ENCODE measurements at places on chromosomes 11 and 22.

- no peak for DNase-seq
These were observed 3.2 kb upstream of the FJX1 start for GRCh38 chr11:35614939-35615569.

- no peak for DNase-seq
These were observed 1313.6 kb downstream of the TBC1D22A start for GRCh38 chr22:48076008-48076407.

DNA sequence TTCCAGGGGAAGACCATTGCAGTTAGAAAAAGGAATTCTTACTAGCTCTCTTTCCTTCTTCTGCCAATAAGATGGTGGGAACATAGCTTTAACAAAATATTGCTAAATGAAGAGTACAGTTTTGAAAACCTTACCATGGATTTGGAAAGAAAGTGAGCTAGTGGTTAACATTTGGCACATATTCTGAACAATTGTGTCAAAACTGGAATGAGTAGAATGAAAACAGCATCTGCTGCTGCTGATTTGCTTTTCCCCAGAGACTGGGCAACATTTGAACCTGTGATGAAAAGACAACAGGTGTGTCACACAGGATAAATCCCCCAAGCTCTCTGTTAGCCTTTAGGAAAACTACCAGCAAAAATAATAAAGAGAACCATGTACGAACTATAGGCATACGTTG lies 761.4 kb downstream of the KCNA4 start:
- DNase-seq = no peak

DNA sequence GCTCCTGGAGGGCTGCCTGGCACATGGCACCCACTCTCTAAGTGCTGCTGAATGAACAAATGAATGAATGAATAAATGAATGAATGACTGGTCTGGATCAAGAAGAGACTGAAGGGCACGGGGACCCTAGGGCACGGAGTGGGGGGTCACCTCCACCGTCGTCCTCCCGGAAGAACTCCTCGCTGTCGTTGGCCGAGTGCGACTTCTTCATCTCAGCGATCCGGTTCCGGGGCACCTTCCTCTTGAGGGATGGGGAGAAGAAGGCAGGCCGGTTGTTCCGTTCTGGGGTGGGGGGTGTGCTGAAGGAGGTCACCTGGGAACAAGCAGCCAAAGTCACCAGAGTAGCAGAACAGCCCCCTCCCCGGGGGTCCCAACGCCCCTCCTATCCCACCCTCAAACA lies 36.0 kb downstream of the NUP50 start:
- no peak for DNase-seq

- DNase-seq = no peak
These were observed 4.2 kb upstream of the RPS19BP1 start for GRCh38 chr22:39536711-39537110.

GRCh38 chr11:109791337-109791736 lies 301.9 kb upstream of the ZC3H12C start:
- no peak for DNase-seq

- no peak for DNase-seq
These were observed 36.5 kb downstream of the PRDM11 start for GRCh38 chr11:45182902-45183301.

- no peak for DNase-seq
These were observed 186.5 kb downstream of the HIPK3 start for GRCh38 chr11:33443684-33444083.

- DNase-seq = no peak
These were observed 52.7 kb upstream of the BARX2 start for GRCh38 chr11:129322941-129323340.

- DNase-seq = no peak
These were observed 1032.8 kb downstream of the BRD1 start for GRCh38 chr22:48794906-48795305.

DNA sequence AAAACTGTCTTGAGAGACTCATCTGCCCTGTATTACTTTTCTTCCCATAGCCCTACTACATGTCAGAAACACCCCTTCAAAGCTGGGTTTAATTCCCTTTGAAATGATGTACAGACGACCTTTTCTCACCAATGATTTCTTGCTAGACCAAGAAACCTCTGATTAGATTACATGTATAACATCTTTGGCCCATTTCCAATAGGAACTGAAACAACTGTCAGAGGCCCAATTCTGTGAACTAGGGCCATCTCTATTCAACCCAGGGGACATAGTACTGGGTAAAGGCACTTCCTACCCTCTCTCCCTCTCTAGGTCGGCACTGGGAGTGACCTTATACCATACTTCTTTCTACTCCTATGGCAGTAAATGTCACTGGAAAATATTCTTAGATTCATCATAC lies 19.4 kb downstream of the NPAT start:
- no peak for DNase-seq

DNA sequence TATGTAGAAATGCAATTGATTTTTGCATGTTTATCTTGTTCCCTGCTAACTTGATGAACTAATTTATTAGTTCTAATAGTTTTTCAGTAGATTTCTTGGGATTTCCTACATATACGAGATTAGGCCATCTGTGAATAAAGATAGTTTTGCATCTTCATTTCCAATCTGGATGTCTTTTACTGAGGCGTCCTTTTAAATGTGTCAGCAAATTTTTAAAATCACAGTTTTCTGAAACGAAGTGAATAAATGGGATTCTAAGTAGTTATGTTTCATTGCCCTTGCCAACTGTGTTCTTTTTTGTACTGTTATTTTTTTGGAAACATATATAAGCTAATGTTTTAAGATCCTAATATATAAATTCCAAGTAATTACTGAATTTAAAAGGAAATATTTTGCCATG lies 50.0 kb downstream of the CYP2R1 start:
- DNase-seq = no peak

DNA sequence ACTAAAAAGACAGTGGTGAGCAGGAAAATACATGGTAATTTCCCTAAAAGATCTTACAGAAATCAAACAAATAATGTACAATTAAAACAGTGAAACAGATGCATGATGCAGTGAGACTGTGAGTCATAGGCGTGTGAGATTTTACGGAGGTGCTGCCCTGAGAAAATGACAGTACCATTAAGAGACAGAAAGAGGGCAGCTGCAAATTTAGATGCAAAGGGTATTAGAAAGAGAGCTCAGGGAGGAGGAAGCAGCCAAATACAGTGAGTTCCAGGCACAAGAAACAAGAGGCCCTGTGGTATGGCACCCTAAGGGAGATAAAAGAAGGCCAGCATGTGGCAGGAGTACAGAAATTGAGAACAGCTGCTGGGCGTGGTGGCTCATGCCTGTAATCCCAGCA lies 88.5 kb upstream of the FIBIN start:
- no peak for DNase-seq

DNA sequence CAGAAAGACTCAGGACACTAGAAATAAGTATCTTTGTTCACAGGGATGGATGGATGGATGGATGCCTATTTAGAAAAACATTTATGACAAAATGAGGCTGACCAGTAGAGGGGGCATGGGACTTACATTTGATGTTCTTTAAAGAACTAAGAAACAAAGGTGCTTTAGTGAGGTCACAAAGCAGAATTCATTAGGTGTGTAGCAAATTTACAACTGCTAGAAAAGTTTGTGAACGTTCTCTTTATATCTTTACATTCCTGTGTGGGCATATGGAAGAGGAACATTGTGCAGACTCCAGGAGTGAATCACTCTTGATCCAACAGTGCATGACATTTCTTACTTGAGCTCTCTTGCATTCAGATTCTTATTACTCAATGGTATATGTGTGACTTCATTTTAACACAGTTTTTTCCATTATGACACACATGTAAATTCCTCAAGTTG lies 15.8 kb upstream of the SIK2 start:
- peak; percentile 21 for DNase-seq

- DNase-seq = no peak
These were observed 16.0 kb downstream of the CAPRIN1 start for GRCh38 chr11:34067383-34068065.

DNA sequence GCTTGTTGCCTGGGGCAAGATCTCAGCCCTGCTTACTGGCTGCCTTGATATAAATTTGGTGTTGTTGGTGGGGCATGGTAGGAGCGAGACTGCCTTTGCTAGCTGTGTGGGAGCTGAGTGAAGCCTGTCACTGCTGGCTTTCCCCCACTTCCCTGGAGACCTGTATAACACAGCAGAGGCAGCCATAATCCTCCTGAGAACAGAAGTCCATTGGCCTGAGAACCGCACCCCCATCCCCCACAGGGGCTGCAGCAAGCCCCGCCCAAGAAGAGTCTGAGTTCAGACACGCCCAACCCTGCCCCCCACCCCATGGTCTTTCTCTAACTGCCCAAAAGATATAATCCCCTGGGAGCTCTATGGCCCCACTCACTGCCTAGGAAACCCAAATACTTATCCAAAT lies 39.2 kb upstream of the ARHGAP42 start:
- no peak for DNase-seq

GRCh38 chr11:114482114-114482513 lies 42.8 kb downstream of the REXO2 start:
- no peak for DNase-seq

- no peak for DNase-seq
These were observed 48.3 kb downstream of the TCF20 start for GRCh38 chr22:42222140-42222539.

DNA sequence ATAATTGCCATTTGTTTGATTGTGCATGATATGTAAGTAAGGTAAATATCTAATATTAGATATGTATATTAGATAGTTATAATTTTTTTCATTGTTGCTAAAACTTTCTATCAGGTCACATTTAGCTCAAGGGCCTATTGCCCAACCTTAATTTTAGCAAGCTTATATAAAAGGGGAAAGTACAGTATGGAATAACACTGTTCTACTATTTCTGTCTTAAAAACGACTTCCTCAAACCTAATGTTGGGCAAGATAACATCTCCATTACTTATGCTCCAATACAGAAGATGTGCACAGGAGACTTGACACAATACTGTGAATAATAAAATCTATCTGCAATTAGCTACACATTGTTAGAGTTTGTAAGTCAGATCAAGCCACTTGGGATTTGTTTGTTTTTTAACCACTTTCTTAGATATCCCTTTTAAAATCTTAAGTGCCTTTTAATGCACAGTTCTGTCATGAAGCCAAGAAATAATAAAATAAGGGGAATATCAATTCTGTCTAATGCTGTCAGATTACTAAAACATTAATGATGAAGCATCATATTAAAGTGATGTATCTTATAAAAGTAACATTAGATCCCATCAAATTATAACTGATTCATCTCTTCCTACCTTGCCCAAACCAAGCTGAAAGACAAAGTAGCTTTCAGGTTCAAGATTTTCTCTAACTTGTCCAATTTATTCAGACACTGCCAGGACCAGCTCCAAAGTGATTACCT lies 98.1 kb downstream of the SIK3 start:
- no peak for DNase-seq

DNA sequence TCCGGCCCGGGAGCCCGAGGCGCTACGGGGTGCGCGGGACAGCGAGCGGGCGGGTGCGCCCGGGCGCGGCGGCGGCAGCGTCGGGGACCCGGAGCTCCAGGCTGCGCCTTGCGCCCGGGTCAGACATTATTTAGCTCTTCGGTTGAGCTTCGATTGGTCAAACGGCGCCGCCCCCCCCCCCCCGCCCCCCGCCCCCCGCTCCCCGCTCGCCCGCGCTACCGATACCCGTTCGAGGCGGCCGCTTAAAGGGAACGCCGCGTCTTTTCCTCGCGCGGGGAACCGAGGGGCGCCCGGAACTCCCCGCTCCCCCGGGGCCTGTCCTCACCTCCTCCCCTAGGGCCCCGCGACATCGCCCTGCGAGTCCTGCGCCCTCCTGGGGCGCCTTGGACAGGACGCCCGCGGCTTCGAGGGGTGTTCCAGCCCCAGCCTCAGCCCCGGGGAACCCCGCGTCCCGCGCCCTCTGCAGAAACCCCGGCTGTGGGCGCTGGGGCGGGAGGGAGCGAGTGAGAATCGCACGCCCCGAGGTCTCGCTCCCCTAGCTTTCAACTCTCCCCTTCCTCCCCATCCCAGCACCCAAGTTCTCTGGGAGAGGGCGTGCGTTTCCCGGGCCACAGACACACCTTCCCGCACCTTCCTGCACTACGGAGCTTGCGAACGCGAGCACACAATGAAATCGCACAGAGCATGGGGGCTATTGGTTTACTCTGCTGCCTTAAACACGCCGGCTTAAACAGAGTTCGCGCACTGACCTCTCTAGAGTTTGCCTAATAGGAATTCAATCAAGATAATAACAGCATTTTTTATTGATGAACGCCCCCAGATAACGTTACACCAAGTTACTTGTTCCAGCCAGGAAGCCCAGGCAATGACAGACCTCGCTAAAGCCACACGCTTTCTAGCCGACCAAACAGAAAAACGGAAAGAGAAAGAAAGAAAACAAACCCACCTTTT lies at the start of gene BDNF:
Gene BDNF (minus strand): TSS at position 105 of the 951 bp plus-strand sequence. CDS start 41,891 bp downstream, outside the sequence.
- DNase-seq = no peak

- no peak for DNase-seq
These were observed 5.0 kb upstream of the MYOD1 start for GRCh38 chr11:17714356-17714854.

DNA sequence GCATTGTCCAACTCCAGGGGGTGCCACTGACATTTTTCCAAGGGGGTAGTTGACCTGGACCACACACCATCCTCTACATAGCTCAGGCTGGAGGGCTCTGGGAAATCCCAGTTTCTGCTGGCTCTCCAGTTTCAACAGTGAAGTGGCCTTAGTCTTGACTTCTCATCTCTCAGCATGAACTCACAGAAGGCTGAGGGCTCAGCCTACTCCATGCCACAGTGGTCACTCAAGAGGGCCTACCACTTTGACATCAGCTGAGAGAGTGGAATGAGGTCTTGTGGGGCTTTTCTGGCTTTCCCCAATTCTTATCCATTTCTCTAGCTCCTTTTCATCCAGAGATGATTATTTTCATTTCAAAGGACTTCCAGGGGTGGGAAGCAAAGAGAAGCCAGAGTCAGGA lies 7.4 kb downstream of the HTR3A start:
- DNase-seq = no peak

DNA sequence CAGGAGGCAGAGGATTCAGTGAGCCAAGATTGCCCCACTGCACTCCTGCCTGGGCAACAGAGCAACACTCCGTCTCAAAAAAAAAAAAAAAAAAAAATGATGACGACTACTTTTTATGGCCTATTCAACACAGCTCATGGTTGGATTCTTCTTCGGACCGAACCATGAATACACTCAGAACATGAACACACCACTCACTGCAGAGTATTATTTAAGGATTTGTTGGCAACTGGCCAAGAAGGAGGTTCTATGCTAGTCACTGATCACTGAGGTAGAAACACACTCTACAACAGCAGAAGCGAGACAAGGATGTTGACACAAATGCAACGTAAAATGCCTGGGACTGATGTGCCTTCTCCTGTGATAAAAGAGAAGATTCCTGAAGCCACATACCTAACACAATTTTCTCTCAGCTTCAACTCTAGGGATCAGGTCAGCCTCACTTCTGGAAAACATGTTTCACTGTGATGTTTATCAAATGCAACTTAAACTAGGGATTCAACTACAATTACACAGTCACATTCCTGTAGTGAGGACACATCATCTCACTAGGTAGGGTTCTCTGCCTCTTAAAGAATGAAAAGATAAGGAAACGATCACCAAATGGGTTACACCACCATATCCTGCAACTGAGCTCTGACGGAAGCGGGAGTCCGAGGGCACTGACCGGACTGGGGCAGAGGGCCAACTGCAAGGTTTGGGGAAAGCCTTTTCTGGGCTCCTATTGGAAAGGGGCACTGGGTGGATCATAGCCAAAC lies 82.5 kb downstream of the SGSM3 start:
- DNase-seq = no peak

- DNase-seq = no peak
These were observed 1273.9 kb upstream of the CNTN5 start for GRCh38 chr11:97746818-97747217.

Measured in stimulated activated CD8-positive, alpha-beta memory T cell treated with anti-CD3 and anti-CD28 coated beads, Interleukin-4, amount 100 ng/mL, for 1 hour (primary cell).